Stimulated activated CD8-positive, alpha-beta memory T cell treated with anti-CD3 and anti-CD28 coated beads, Interleukin-4, amount 100 ng/mL, for 4 hours (primary cell): ENCODE measurements at places on chromosomes 2 and 18.

DNA sequence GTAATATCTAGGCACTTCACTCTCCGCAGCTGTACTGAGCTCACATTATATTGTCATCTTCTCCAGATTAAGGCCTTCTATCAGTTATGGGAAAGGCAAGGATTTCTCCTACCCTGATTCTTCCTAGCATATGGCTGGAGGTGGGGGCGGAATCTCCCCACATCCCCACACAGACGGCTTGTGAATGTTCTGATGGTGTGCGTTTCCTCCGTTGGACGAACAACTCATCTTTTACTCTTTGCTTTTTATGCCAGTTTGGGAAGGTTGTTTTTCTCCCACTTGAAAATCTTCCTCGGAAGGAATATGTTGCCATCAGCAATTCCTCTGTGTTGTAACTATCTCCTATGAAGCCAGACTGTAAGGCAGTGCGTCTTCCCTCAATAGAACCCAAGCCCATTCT, 24.3 kb downstream of the KLHL29 start:
- no peak for DNase-seq

GRCh38 chr18:3645384-3646156, 195.6 kb downstream of the TGIF1 start:
- DNase-seq = no peak

- no peak for DNase-seq
These were observed 590 bp downstream of the MDH1 start for GRCh38 chr2:63589148-63589958.

DNA sequence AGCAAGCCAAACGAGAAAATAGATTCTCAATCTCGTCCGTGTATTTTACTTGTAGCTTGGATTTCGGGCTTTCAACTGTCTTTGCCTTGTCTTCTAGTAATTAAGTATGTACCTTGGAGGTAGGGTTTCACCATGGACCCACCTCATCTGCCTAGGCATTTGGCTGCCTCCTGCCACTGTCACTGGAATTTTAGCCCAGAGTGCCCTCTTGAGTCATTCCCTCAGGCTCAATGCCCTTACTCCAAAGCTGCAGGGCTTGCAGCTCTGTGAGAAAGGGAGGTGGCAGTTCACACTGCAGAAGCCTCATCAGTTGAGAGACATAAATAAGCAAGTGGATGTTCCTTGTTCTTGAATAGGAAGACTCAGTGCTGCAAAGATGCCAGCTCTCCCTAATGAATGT, 89.6 kb downstream of the VSNL1 start:
- no peak for DNase-seq

GRCh38 chr2:43370705-43371104, 144.3 kb upstream of the ZFP36L2 start:
- no peak for DNase-seq

DNA sequence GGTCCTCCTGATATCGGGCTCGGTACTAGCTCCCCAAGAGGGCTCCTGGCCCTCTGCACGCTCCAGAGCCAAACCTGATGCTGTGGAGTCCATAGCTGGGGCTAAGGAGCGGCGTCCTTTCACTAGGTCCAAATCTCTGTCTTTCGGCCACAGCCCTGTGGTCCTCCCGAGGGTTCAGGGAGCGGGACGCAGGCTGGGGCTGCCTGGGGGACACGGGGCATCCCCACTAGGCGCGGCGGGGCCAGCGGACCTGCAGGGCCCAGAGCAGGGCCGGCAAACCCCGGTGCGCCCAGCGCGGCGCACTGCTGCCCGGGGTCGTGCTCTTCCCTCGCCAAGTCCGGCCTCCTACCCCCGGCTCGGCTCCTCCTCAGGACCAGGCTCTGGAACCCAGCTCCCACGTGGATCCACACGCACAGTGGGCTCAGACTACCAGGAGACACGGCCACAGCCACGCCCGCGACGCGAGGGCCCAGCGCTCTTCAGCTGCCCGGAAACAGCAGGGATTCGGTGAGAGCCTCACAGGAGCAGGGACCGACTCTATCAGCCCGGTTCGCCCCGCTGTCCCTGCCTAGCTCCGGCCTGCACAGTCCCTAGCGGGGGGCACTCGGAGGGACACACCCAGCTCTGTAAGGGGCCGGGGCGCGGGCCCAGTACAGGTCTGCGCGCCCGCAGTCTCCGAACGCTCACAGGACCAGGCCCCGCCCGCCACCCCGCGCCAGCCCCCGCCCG, 593 bp downstream of the ZNF514 start:
- no peak for DNase-seq

GRCh38 chr2:1789610-1790009, 45.3 kb upstream of the PXDN start:
- no peak for DNase-seq

DNA sequence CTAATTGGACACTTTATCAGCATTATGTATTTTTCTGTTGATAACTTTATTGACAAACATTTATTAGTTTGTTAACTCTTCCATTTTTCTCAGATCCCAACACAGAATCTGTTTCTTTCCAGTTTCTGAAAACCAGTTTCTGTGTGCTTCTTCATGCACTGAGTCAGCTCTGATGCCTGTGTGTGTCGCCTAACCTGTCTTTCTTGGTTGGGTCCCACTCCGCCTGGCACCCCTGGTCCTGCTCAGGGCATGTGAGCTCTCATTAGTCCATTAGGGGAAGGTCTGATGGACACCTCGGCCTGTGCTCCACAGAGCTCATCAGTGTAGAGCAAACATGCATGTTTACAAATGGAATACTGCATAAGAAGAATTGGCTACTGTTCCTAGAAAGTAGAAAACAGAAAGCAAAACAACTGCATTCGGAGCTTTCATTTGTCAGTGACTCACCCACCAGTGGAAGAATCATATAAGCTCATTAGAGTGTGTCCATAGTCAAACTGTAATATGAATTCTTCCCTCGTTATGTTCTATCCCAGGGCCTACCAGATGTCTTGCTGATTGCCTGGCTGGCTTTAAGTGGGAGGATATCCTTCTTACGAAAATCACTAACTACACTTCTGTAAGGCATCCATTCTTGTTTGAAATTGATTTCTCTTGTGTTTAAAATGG, 137.7 kb downstream of the SNTG2 start:
- no peak for DNase-seq

- DNase-seq = no peak
These were observed 81.3 kb downstream of the VSNL1 start for GRCh38 chr2:17621781-17622180.

- DNase-seq = no peak
These were observed 96.9 kb upstream of the ZNF397 start for GRCh38 chr18:35143622-35144596.

DNA sequence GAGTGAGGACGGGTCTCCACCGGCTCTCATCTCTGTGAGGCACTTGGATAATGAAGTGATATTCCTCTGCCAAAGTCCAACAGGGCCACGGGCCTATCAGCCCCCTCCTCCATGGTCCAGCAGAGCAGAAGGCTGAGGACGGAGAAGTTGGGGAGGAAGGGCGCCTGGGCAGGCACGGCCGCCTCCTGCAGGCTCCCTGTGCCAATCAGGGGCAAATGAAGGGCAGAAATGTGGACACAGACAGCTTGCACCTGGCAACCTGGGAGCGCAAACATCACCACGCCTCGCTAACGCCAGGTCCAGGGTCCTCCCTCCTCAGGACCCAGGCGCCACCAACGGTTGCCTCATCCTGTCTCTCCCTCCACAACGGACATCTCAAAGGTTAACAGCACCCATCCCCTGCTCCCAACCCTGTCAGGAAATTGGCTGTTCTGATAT, 24.3 kb downstream of the SMAD7 start:
- no peak for DNase-seq

DNA sequence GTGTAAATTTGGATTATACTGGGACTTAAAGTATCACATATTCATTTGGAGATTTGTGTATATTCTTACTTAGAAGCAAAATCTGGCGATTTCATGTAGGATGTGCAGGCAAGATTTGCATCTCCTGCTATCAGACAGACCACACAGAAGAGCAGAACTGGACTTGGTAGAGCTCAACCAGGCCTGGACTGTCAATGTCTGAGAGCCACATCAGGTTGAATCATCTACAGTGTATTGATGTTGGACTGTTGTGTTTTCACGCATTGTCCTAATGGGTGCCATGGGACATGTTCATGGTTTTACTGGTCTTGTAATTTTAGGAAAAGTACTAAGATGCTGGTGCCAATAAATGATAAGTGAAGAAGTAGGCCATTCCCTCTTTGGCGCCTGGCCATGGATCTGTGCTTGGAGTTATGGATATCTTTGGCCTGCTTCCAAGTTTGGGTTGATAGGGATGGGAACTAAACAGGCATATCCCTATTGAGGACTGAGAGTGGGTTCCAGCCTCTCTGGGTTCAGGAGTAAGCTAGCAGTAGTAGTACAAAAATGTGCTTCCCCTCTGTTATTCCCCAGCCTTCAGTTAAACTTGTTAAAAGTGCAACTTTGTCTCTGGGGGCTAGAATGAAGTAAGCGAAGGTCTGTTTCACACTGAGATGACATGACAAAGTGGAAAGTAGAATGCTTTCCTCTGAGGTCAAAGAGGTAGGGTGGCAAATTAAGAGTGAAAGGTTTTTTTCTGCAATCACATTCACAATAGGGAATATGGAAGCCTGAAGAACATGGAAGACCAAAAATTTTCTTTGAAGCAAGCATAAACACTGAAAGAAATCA, 49.2 kb upstream of the NEMP2 start:
- DNase-seq = no peak

GRCh38 chr2:43341959-43342757, 115.8 kb upstream of the ZFP36L2 start:
- DNase-seq = no peak

- DNase-seq = no peak
These were observed 77.5 kb downstream of the DIS3L2 start for GRCh38 chr2:232038881-232039485.

GRCh38 chr18:45104049-45104395, 423.3 kb downstream of the SETBP1 start:
- no peak for DNase-seq

DNA sequence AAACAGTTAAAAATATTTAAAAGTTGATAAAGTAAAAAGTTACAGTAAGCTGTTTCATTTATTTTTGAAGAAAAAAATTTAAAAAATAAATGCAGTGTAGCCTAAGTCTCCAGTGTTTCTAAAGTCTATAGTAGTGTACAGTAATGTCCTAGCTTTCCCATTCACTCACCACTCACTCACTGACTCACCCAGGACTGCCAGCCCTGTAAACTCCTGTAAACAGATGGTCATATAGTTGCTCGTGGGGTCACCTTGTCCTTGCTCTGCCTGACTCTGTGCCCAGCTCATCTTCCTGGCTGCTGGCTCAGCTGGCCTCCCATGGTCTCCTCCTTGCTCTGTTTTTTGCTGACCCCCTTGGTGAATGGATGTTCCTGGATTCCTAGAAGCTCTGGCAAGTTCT, 180.3 kb downstream of the VAPA start:
- DNase-seq = no peak

DNA sequence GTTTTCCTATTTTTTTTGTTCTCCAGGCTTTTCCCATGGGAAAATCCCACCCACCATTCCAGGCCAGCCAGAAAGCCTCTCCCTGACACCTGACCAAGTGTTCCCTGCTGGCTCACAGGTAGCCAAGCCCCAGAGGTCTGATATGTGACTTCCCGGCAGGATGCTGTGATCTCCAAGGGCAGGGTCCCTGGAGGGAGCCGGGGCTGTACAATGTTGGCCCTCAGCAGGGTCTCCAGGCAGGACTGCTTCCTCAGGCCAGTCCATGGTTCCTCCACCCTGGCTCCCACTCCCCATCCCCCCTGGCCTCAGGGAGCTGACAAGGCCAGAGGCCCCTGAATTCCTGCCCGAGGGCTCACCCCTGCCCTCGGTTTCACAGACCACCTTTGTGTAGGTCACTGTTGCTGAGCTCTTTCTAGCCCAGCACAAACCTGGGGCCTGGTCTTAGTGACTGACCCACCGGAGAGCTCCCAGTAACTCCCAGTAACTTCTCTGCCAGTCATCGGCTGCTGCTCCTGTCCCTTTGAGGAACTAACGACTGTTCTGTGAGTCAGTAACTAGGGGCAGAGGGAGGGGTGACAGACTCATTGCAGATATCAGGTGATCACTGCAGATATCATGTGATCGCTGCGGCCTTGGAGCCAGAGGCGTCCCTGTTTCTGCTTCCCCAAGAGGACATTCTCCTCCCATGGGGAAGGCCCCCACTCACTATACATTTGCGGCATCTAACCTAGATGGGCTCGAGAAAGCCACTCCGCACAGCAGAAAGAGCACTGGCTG, 38.7 kb downstream of the SDC1 start:
- no peak for DNase-seq

GRCh38 chr2:45470531-45470930, 140.5 kb downstream of the SRBD1 start:
- DNase-seq = no peak

GRCh38 chr2:1593371-1594122, 150.8 kb downstream of the PXDN start:
- no peak for DNase-seq

- no peak for DNase-seq
These were observed 124.5 kb downstream of the SMAD7 start for GRCh38 chr18:48826271-48826670.

- no peak for DNase-seq
These were observed 110.3 kb downstream of the KCNF1 start for GRCh38 chr2:11022064-11022463.
